ENCODE measurements at places on chromosomes 5 and 9.

DNA sequence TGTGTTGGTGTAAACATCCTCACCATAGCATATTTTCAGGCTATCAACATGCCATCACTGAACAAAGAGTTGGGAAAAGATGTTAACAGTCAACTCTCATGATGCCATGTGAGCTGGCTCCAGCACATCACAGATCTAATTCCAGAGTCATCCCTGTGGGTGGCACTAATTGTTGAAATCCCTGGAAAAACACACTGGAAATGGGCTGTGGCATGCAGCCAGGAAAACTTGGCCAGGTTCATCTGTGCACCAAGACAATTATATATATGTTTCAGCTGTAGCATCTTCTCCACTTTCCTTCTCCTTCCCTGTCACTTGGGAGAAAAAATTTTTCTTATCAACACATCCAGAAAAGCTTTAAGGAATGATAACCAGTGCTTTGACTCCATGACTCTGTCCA lies 313.7 kb downstream of the TRIM32 start:
- no peak for DNase-seq

DNA sequence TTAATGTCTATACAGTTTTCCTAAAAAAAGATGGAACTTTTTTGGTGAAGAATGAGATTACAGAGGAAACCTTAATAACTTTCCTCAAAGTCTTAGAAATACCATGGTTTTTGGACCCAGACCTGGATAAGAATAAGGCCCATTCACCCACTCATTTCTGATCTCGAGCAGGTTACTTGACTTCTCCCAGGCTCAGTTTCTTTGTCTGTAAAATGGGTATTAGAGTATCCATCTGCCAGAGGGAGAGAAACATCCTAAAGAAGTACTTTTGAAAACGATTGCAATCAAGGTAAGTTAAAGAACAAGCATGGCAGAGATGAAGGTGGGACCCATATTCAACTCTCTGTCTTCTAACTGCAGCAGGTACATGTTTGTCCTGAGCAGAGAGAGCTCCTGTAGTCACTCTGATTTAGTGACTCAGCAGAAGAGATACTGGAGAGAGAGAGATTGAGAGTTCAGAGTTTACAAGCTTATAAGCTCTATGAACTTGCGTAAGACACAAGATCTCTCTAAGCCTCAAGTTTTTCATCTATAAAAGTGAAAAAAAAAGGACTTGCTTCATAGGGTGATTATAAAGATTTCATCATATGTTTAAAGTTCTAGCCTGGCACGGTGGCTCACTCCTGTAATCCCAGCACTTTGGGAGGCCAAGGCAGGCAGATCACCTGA lies 379.4 kb upstream of the SGCD start:
- no peak for DNase-seq

DNA sequence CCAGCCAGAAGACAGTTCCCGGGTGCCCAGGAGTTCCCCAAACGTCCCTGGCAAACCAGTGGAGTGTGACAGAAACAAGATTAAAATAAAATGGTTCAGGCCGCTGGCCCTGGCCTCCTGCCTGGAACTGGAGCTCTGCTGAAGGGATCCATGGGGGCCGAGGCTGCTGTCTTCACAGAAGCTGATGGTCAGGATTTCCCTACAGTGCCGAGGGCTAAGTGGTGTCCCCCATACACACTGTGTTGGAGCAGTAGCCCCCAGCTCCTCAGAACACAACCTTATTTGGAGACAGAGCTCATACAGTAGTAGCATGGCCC lies 55.9 kb downstream of the MRPL36 start:
- DNase-seq = no peak

DNA sequence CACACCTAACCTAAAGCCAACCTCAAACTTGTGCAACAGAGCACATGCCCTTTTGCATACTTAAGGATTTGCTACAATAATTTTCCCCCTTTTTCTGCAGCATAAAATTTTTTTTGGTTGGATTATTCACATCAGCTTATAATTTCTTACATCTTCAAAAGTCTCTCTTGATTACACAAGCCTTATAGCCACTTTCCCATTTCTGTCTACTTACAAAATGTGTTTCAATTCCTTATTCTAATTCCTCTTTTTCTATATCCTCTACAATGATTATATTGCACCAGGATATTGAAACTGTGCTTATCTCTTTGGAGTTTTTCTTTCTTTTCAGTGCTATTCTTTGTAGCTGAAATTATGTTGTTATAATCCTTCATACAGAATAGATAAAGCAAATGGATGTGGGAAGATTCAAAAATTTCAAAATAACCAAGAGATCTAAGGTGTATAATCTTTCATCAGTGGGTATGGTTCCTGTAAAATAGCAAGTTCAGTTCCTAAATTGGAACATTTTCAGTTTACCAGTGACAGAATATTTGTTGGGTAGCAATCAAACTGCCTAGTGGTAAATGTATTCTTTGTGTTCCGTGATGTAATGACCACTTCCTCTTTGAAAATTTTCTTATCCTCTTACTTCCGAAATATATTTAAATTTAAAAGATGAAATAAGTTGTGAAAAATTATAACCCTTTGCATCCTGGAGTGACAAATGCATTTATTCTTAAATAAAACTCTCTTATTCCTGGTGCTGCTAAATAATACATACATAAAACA lies 386.8 kb upstream of the CHD1 start:
- DNase-seq = no peak

- DNase-seq = no peak
Observed at GRCh38 chr5:169805527-169805934, 168.5 kb downstream of the DOCK2 start.

DNA sequence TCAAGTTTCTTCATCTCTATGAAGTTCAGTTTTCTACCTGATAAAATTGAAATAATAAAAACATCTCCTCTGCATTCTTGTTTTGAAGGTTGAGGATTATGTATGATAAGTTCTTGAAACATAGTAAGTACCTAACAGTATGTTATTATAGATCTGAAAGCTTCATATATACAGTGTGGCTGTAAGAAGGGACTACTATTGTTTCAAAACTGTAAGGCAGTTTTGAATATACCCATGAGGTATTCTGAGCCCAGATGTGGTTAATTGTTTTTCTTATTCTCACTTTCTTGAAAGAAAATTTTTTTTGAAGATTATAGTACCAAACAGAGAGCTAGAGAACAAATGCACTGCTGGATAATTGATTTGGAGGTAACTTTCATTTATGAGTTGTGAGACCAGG lies 383.2 kb downstream of the CHSY3 start:
- DNase-seq = no peak

GRCh38 chr9:33698267-33698666 lies 97.1 kb upstream of the PRSS3 start:
- no peak for DNase-seq

GRCh38 chr5:130912088-130912487 lies 253.0 kb downstream of the HINT1 start:
- no peak for DNase-seq

GRCh38 chr9:83999141-83999918 lies 18.7 kb downstream of the RMI1 start:
- DNase-seq = no peak

DNA sequence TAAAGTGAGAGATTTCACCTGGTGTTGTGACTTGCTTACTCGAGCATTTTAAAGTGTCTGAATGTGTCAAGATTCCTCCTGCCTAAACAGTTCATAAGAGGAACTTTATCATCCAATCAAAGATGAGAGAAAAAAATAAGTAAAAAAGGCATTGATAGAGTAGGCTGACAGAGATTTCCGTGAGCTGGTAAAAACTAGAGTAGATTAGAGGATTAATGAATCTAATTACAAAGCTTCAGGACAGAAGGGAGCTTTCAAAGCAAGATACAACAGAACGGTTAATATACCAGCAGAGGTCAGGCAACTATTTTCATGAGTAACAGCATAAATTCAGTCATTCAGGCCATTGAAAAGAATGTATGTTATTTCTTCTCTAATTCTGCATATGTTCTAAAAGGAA lies 91.5 kb downstream of the ADAMTS6 start:
- DNase-seq = no peak

- peak; percentile 75 for DNase-seq
Observed at GRCh38 chr5:76807296-76807695, 11.5 kb upstream of the F2RL1 start.

DNA sequence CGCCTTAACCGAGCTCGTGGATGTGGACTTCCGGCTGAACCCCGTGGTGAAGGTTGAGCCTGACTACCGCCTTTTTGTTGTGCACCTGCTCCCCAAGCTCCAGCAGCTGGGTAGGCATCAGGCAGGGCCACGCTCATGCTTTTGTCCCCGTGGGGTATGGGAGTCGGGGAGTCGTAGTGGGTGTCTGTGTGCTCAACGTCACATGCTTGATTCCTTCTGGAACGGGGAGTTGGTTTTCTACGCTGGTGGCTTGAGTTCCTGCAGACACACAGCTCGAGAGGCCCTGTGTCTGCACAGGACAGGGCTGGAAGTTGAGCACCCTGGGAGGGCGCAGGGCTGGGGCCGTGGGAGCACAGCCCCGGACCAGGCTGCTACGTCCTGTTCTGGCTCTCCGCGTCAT lies 8.0 kb downstream of the CEP72 start:
- DNase-seq = no peak

DNA sequence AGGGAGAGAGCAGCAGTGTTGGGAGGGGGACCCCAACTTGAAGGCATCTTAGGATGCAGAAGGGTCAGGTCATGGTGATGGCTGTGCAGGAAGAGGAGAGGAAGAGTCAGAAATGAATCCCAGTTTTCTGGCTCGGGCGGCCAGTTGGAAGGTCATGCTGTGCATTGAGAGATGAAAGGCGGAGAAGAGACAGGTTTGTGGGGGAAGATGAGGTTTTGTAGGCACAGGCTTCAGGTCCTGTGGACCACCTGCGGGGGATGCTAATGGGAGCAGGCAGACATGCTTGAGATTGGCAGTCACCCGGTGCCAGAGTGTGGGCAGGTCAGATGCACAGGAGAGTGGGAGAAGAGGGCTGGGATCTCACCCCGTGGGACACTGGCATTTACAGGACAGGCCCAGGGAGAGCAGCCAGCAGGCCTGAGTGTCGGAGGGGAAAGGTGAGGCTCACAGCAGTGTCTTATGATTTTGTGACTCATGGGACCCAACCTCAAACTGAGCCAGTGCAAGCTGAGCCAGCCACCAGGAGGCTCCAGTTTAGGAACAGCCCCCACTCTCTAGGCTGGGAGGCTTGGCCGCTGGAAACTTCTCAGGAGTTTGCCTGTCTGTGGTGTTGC lies 17.5 kb downstream of the STXBP1 start:
- DNase-seq = no peak

DNA sequence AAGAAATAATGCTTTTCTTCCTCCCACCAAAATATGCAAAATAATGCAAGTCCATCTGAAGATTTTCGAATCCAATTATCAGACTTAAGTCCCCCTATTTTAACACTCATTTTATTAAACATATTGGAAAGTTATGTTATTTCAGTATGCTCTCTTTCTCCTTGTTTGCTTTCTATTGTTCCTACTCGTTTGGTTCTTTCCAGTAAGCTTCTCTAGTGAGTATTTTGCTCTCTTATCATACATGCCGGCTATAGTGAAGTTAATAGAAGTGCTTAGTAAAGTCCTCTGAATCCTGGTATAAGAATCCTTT lies 517 bp downstream of the ALDH1A1 start:
- no peak for DNase-seq

GRCh38 chr9:121857928-121858327 lies 206.5 kb downstream of the DAB2IP start:
- DNase-seq = no peak

GRCh38 chr9:102113191-102113590 lies 374.7 kb upstream of the GRIN3A start:
- DNase-seq = no peak

GRCh38 chr9:128253991-128254346 lies 21.8 kb downstream of the GOLGA2 start:
- no peak for DNase-seq

- no peak for DNase-seq
Observed at GRCh38 chr5:39176759-39177630, 42.4 kb downstream of the FYB1 start.

GRCh38 chr5:1748845-1749244 lies 50.8 kb downstream of the MRPL36 start:
- DNase-seq = no peak

GRCh38 chr9:114570742-114571141 lies 16.8 kb upstream of the ATP6V1G1 start:
- no peak for DNase-seq

- no peak for DNase-seq
Observed at GRCh38 chr9:120388003-120388855, 191.7 kb downstream of the CDK5RAP2 start.

DNA sequence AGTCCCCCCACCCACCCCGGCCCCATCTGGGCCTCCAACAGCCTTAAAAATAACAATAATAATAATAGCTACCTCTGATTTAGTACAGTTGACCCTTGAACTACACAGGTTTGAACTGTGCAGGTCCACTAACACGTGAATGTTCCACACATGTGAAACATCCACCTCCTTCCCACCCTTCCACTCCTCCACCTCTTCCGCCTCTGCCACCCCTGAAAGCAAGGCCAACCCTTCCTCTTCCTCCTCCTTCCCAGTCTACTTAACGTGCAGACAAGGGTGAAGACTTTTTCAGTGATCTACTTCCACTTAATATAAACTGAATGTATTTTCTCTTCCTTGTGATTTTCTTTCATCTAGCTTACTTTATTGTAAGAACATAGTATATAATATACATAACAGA lies 10.8 kb downstream of the PDGFRB start:
- DNase-seq = no peak

GRCh38 chr9:35272989-35273388 lies 111.2 kb downstream of the UNC13B start:
- DNase-seq = peak; percentile 41

DNA sequence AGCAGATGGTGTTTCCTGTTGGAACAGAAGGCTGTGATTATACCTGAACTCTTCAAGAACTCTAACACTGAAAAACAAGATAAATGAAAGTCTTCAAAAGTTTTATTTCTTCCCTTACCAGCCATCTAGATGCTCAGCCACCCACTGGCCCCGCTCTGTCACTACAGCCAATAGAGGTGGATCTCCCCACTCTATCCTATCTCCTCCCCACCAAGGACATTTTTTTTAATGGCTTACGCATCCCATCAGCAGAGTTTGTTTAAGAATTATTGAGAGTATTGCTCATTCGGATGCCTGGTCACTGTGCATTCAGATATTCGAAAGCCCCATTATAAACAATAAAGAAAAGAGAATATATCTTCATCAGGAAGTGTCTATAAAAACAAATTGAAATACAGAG lies 159.4 kb downstream of the RASEF start:
- no peak for DNase-seq

GRCh38 chr9:124941679-124942561 lies 1.0 kb upstream of the GOLGA1 start:
- peak; percentile 29 for DNase-seq
